ENCODE measurements at places on chromosomes 11 and 22. TPM values are rescaled to one million over a fixed set of nuclear protein-coding genes. Genes with fewer than 3 reads are reported as not detected.

The FGF19 gene
- not detected for total RNA-seq

The KCNJ11 gene
- total RNA-seq, result 1.5 TPM

The F2 gene
- not detected for total RNA-seq

The HTR3A gene
- not detected for total RNA-seq

The BATF2 gene
- total RNA-seq, result 29.5 TPM

The GAL gene
- not detected for total RNA-seq

The KCNQ1OT1 gene
- total RNA-seq, result 15.1 TPM

The CARD16 gene
- total RNA-seq, result not detected

DNA sequence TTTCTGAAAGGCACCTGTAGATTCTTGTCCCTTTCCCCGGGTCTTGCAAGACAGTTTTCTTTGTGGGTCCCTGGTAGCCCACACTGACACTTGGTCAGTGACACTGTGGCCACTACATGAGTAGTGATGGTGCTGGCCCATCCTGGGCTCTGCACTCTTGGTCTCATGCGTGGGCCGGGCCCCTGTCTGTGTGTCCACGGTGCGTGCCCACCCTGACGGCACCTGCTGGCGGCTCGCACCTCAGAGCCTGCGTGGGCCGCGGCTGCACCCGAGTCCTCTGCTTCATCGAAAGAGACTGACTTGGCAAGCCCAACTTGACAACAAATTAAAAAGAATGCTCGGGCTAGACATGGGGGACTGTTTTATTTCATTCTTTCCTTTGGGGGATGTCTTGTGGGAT is 37.5 kb downstream of the ADAMTS15 start:
- no peak for DNase-seq

- DNase-seq, result no peak
These were observed 22.6 kb downstream of the AMOTL1 start for GRCh38 chr11:94790661-94791180.

- DNase-seq, result peak; percentile 39
These were observed 33.3 kb downstream of the ANO1 start for GRCh38 chr11:70111269-70112016.

- peak; percentile 89 for DNase-seq
These were observed 64.5 kb downstream of the BARX2 start for GRCh38 chr11:129440028-129440713.

DNA sequence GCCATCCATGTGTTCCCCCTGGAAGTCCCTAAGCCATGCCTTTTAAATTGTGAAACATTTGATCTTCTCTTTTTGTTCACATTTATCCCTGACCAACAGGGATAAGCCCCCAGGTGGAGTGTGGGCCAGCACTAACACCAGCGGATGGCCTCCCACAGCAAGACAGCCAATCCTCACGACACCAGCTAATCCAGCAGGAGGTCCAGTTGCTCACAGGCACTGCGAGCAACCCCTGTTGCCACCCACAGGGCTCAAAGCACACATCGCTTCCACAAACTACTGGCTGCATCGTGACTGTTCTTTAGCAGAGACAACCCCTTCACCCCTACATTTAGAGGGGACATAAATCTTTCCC is 2.0 kb downstream of the PCSK7 start:
- no peak for DNase-seq

- no peak for DNase-seq
These were observed 322.8 kb upstream of the SYN3 start for GRCh38 chr22:33380789-33381530.

DNA sequence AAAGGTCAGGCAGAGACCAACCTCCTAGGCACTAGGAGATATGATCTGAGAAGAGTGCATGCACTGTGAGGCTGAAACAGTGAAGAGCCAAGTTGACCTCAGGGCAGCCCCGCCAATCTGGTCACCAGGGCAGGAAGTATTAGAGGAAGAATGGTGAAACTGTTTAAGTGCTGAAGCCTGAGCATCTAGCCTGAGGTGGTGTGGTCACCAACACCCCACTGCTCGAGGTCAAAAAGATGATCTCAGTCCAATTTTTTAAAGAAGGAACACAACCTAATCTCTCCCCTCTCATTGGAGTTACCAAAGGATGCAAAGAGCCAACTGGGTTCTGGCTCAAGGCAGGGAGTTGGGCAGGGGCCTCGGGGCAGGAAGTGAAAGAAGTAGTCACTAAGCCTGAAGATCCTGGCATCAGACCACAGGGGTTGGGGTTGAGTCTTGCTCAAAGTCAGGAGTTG is 4.0 kb downstream of the APBB1 start:
- no peak for DNase-seq

DNA sequence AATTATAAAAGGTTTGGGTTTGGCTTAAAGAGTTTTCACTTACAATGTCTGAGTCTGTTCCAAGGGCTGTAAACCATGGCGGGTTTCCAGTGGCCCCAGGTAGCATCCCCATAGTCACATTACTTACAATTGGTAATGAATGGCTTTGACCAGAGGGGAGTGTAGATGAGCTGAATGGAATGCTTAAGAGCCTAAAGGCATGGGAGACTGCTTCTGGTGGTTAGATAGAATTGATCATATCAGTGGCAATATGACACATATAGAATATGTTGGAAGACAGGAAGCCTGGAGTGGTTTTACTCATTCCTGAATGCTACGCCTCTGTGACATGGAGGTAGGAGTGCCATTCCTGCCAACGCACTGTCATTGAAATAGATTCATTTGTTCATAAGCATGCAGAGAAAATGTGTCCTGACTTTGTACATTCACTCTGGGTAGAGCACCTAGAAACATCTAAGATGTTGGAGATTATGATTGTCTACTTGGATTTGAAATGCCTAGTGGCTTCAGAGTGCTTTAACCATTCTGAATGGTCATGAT is 183.3 kb downstream of the BLID start:
- no peak for DNase-seq

- no peak for DNase-seq
These were observed 976.9 kb upstream of the TENM4 start for GRCh38 chr11:80417681-80418080.

- no peak for DNase-seq
These were observed 188.4 kb downstream of the ADAMTS15 start for GRCh38 chr11:130636722-130637464.

GRCh38 chr11:76523147-76523546 is 78.3 kb downstream of the EMSY start:
- no peak for DNase-seq

- DNase-seq, result no peak
These were observed 89.3 kb downstream of the GRIA4 start for GRCh38 chr11:105699203-105699602.

- DNase-seq, result peak; percentile 54
These were observed 12.3 kb upstream of the SOX10 start for GRCh38 chr22:37996515-37997246.

GRCh38 chr22:30637701-30638114 is 2.1 kb downstream of the SLC35E4 start:
- no peak for DNase-seq

GRCh38 chr11:111642542-111642941 is 40.3 kb downstream of the SIK2 start:
- no peak for DNase-seq

- DNase-seq, result no peak
These were observed 121.0 kb downstream of the WNT11 start for GRCh38 chr11:76085270-76085669.

GRCh38 chr11:126165311-126165720 is 46.1 kb downstream of the RPUSD4 start:
- DNase-seq, result no peak

GRCh38 chr11:95266751-95267374 is 35.9 kb upstream of the SESN3 start:
- no peak for DNase-seq

DNA sequence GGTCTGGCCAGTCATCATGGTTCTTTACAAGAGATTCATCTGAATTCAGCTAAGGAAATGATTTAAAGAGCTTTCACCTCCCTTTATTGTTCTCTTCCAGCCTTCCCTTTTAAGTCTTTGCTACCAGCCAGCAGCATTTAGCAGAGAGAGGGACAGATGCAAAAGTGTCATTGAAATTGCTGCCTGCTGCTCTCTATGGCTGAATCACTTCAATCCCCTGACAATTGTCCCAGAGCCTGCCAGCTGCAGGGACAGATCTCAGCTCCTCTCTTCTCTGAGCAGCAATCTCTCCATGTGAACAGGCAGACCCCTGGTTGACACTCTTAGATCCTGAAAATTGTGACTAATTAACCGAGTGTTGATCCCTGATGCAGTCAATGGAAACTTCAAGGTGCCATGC is 816.9 kb upstream of the CCDC90B start:
- no peak for DNase-seq

- peak; percentile 62 for DNase-seq
These were observed 7.4 kb downstream of the PEX26 start for GRCh38 chr22:18085188-18085587.

DNA sequence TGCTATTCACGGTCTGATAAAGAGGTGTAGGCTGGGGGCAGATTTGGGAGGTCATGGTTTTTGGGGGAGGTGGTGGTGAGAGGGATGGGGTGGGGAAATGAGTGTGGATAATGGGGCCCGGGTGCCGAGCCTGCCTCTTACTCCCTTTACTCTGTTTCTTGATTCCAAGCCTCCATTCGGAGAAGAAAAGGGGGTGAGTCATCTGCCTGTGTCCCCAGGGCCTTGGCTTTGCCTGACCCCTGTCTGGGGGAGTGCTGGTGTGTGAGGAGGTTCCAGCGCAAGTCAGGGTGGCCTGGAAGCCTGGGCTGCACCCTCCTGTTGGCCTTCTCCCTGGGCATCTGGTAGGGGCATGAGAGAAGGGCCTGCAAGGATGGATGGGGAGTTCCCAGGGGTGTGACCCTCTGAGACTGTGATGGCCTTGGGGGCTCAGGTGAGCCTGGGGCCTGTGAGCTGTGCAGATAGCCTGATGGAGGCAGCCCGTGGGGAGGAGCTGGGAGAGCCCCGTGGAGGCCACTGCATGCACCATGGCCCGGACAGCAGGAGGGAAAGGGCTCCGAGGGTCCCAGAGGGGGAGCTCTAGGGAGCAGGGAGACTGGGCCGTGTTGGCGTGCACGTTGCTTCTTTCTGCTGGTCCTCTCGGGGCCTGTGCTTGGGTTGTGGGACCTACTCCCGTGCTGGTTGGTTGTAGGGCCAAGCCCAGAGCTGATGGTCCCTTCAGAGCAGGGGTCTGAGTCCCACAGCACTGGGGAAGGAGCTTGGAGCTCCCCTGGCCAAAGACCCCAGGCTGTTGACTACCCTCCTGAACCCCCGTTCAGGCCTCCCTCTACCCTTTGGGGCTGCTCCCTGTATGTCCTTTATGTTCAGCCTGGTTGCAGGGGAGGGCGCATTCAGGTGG is 26.3 kb upstream of the ACR start:
- DNase-seq, result no peak

GRCh38 chr11:66559142-66559865 is 9.1 kb downstream of the CTSF start:
- peak; percentile 33 for DNase-seq

GRCh38 chr11:29162491-29162890 is 854.3 kb downstream of the KCNA4 start:
- DNase-seq, result no peak

GRCh38 chr11:64090806-64091516 is 55.2 kb downstream of the FLRT1 start:
- no peak for DNase-seq

DNA sequence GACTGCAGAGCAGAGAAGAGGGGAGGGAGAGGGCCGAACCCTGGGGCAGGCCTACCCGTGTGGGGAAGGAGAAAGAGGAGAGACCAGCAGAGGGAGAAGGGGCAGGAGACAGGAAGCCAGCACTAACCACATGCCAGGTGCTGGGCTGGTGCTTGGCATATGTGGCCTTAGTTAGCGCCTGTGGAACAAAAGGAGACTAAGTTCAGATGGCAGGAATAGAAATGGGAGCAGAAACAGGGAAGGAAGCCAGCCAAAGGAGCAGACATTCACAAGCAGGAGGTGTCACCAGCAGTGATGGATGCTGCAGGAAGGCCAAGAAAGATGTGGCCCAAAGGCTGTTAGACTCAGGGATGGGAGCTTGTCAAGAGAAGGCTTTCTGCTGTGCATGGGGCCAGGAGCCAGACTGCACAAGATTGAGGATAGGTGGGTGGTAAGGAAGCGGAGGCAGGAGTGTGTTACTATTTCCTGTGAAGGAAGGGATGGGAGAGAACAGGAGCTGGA is 26.7 kb downstream of the TREH start:
- no peak for DNase-seq

- DNase-seq, result peak; percentile 50
These were observed 15.2 kb downstream of the PIM3 start for GRCh38 chr22:49975543-49976389.

DNA sequence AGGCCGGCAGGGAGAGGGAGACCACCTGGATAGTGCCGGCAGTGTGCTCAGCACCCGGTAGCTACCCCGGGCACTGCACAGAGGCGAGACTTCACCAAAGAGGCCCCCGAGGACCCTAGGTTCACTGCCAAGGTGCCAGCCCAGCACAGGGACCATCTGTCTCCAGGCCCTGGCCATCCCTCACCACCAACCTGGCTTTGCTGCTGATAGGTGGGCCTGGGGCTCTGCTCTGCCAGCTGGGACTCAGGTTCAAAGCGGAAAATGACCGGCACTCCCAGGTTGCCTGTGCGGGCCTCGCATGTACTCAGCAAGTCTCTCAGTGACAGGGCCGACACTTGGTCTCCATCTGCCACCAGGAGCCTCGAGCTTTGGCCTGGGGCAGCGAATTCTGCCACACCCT is 812.2 kb downstream of the BRD1 start:
- peak; percentile 15 for DNase-seq

DNA sequence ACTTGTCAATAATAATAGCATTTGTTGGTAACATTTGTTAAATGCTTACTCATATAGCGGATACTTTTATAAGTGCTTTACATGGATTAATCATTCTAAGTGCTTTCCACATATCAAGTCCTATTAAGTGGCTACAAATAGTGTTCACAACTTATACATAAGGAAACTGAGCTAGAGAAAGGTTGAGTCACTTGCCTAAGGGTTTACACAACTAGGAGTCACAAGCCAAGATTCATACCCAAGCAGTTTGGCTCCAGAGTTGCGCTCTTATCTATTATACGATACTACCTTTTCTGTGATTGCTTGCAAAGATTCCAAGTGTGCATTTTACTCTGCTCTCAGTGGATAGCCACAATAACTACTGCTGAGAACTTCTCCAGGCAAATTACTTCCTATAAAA is 215.9 kb upstream of the CCDC90B start:
- peak; percentile 32 for DNase-seq

DNA sequence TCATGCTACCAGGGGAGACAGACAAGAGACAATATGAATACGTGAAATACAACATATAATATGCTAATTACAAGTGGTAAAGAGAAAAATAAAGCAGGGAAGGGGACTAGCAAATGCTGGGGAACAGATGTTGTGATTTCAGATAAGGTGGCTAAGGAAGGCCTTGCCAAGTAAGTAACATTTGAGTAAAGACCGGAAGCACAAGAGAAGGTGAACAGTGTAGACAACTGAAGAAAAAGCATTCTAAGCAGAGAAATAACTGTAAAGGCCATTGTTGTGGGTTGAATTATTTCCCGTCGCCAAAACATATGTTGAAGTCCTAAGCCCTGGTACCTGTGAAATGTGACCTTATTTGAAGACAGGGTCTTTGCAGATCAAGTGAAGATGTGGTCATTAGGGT is 63.7 kb upstream of the EED start:
- no peak for DNase-seq

Measured in stomach (tissue), 19 donors.